ENCODE measurements at places on chromosomes 5 and 9.

GRCh38 chr9:114500697-114501292 is 4.5 kb downstream of the WHRN start:
- no peak for DNase-seq

DNA sequence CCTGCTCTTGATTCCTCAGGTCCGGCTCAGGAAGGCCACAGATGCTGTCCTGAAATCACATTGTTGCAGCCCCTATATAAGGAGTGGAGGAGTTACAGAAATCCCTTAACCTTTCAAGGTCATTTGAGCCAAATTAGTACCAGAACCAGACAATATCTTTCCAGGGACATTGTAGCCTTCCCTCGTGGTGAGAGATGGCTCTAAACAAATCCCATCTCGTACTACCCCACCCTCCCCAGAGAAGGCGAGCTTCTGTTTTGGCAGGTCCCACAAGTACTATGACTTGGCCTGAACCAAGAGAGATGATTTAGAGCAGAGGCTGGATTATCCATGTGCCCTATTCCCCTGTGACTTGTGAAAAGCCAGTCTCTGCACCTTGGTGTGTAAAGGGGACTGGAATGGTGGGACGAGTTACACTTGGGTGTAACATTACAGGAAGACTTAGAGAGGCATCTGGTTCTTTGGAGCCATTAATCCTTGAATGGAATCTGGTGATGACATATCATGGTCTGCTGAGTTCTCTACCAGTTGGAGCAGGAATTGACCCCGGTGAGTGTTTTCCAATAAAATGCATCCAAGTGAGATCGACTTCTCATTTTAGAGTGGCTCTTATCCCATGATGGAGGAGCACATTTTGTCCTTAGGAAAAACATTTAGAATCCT is at the start of gene FAM240B:
Gene FAM240B (minus strand): TSS at position 51 of the 663 bp plus-strand sequence. CDS start 16,134 bp downstream, outside the sequence.
- DNase-seq = no peak

GRCh38 chr9:134433909-134434882 is 107.9 kb downstream of the RXRA start:
- no peak for DNase-seq

DNA sequence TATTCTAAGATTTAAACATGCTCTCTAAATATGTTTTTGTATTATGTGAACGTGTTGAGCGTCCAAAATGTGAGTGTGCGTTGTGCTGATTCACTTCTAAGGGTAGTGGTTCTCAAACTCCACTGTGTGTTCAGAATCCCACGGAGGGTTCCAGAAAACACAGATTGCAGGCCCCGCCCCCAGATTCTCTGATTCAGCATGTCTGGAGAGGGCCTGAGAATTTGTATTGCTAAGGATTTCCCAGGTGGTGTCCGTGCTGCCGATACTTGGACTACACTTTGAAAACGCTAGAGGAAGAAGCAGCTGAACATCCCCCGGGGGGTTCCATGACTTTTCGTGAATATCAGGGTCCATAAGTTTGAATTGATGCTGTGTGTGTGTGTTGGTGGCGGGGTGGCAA is 1043.2 kb upstream of the WWC1 start:
- DNase-seq = no peak

GRCh38 chr5:127785098-127785927 is 82.1 kb downstream of the CCDC192 start:
- no peak for DNase-seq

DNA sequence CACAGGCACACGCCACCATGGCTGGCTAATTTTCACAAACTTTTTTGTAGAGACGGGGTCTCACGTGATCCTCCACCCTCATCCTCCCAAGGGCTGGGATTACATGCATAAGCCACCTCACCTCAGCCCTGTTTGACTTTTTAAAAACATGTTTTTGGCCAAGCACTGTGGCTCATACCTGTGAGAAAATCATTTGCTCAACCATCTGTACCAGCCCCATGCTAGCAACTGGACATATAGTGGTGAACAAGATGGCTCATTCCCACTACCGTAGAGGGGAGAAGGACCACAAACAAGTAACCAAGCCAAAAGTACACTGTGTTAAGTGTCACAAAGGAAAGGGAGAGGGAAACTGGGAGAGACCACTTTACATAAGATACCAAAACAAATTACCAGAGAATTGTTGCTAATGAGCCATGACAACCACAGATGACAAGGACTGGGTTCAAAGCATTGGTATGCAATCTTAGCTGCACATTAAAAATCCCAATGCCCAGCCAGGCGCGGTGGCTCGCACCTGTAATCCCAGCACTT is 19.2 kb downstream of the PPP2CA start:
- DNase-seq = no peak

DNA sequence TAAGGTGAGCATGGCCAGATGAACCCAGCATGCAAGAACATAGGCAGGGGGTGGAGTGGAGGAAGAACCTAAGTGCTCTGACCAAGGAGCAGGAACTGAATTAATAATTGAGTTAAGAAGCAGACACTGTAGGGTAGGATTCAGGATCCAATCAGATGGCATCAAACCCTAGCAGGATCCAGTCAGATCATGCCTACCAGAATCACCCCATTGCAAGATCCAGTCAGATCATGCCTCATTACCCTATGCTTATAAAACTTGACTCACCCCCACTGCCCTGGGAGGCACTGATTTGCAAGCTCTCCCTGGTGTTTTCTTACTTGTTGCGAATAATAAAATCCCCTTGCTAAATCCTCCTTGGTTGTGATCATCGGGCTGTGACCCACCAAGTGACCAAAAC is 19.7 kb downstream of the TUSC1 start:
- DNase-seq = no peak

DNA sequence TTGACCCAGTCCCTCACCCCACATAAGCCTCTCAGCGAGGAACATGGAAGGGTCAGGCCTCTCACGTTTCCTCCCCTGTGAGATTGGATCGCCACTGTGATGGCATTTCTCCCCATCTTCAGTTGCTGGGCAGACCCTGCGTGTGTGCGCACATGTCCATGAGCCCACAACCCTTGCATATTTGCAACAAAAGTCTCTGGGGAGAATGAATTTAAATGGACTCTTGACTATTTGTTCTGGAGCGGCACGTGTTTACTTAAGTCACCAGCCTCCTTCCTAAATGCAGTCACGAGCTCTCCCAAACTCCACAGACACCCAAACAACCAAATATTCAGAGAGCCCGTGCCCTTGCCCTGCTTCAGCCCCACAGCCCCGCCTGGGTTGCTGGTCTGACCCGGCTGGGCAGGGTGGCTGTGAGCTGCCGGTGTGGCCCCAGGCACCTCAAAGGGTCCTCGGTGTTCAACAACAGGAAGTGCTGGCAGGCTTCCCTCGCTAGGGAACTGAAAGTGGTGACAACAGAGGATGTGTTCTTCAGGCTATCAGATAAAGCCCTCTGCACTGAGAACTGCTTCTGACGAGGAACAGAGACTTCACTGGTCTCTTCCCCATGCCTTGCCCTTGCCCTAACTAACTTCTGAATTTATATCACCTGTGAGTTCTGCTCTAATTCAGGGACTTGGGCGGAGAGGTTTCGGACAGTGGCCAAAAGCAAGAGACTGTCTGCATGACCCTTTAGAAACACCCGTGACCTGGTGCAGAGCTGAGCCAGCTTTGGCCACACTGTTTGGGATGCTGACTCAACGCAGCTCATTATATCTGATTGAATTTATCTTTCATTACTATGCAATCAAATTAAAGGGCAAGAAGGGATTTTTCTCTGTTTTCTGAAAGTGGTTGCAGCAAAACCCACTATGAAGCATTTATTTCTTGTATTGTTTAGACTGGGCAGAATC is 19.2 kb upstream of the CD180 start:
- peak; percentile 86 for DNase-seq

GRCh38 chr5:90549729-90550275 is 8.8 kb upstream of the ADGRV1 start:
- no peak for DNase-seq

- no peak for DNase-seq
Observed at GRCh38 chr9:92711146-92711545, 41.2 kb upstream of the IPPK start.

DNA sequence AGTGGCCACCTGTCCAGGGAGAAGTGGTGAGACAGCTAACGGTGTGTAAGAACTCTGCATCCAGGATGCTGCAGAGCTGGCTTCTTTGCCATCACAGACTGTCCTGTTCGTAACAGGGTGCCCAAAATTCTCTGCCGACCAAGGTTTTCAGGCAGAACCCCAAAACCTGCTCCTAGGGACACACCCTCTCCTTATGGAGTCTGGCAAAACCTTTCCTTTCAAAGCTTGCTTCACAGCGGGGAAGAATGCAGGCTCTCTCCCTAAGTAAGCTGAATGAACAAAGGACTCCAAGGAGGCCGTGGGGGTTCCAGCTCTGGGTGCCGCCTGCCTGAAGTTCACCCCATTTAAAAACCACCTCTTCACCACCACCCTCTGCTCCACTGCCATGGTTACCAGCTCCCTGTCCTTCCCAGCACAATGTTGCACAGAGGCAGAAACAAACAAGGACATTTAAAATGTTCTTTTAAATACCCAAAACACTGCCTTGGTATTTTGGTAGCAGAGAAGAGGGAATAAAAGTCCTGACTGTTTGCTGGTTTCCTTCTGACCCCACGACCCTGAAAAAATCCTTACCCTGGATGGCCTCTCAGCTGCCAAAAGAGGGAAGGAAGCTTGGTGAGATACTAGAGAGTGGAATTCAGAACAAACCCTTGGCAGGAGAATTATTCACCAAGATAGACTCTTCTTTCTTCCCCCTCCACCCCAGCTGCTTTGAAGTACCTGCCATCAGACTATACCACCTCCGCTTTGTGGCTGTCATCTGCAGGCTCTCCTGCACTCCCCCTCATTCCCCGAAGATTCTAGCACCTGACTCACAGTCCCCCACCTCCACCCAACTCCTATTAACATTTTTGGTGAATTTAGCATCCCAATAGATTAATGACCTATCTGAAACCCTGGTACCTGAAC is 7.1 kb upstream of the KLF9 start:
- no peak for DNase-seq

GRCh38 chr9:37284636-37285035 is 137.9 kb upstream of the GRHPR start:
- DNase-seq = no peak

- no peak for DNase-seq
Observed at GRCh38 chr9:86304236-86304730, 21.9 kb upstream of the ISCA1 start.

- no peak for DNase-seq
Observed at GRCh38 chr5:73363911-73364730, 84.5 kb downstream of the FOXD1 start.

- no peak for DNase-seq
Observed at GRCh38 chr9:95517559-95518425, 1.0 kb upstream of the PTCH1 start.

DNA sequence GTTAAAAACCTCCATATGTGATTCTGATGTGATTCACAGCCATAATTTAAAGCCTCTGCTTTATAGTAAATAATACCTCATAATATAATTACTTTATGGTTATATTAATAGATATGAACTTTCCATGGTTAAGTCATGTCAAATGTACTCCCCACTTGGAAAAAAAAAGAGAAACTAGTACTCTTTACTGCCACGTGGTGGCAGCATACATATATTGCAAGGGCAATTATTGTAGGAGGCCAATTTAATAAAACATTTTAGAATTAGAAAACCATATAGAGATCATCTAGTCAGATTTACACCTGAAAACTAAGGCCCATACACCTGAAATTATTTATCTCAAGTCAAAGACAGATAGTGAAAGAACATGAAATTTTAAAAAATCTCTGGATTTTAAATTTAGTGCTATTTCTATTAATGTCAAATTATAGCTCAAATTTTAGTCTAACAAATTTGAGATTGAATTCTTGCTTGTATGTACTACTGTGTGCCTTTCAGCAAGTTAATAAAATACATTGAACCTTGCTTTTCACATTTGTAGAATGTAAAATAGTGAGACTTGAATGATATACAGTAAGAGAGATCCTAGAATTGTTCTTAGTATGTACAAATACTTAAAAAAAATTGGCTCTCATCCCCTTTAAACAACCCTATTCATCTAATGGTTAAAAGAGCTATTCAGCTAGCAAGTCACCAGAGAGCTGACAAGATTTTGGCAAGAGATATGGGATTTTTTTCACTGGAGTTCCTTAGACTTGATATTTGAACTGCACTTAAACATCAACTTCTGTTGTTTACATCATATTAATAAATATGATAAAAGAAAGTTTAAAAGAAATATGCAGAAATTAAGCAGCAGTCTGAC is 603.8 kb downstream of the TLE4 start:
- no peak for DNase-seq

DNA sequence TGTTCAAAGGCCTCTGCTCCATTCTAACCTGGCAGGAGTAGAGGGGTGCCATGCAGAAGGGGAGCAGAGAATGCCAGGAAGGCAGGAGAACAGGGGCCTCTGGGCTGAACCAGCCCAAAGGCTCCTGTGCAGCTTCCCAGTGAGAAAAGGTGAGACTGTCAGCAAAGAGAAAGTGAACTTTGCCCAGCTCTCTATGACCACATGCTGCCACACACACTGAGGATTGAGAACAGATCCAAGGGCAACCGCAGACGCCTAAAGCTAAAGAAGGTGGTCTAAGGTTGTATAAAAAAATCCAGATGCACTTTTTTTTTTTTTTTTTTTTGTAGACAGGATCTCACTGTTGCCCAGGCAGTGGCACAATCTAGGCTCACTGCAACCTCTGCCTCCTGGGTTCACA is 51.4 kb downstream of the ALDH7A1 start:
- DNase-seq = no peak

GRCh38 chr5:136203303-136203922 is 10.5 kb upstream of the SMIM32 start:
- DNase-seq = no peak

DNA sequence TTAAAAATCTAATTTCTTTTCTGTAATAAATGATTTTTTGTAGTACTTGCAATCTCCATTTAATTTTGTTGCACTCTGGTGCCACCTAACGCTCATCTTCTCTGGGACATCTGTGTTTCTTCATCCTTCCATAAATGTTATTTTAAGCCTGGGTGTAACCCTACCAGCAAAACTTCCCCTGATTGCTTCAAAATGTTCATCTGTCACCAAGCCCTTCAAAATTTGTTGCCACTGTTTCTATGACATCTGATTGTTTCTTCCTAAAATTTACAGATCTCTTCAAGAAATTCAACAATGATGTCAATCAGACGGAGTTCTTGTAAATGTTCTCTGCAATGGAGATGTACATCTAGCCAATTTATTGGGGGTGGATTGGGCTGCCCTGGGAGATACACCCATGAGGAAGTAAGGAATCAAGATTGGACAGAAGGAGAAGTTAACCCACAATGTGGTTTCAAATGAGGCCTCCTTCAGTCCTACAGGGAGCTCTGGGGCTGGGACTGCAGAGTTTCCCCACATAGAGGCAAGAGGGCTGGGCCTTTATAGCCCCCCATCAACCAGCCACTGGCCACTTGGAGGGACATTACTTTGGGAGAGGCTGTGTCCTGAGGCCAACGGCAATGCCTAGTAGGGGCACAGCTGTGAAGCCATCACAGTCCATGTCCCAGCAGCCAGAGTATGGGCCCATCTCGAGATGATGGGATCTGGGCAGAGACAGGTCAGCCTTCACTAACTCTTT is 23.3 kb downstream of the MCTP1 start:
- DNase-seq = no peak

DNA sequence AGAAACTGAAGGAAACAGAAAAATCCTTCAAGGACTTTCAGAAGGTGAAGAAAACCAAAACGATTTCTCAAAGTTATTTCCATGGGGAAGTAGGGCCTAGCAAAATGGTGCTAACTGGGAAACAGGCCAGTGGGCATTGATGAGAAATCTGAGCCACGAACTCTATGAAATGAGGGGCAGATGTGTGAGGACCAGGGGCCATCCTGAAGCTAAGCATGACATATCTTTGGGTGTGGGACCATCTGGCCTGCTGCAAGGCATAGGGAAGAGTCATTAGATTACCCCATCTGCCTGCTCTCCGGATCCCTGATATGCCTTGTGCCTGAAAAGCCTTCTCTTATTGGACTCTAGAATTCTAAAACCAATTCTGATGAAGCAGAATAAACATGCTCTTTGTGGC is 143.8 kb downstream of the PALM2AKAP2 start:
- no peak for DNase-seq

GRCh38 chr5:9115093-9115492 is 430.8 kb downstream of the SEMA5A start:
- no peak for DNase-seq
